ENCODE measurements at places on chromosomes 13 and 19.
A peak's percentile ranks its signal among the peaks of the same experiment; 100 is the strongest.

DNA sequence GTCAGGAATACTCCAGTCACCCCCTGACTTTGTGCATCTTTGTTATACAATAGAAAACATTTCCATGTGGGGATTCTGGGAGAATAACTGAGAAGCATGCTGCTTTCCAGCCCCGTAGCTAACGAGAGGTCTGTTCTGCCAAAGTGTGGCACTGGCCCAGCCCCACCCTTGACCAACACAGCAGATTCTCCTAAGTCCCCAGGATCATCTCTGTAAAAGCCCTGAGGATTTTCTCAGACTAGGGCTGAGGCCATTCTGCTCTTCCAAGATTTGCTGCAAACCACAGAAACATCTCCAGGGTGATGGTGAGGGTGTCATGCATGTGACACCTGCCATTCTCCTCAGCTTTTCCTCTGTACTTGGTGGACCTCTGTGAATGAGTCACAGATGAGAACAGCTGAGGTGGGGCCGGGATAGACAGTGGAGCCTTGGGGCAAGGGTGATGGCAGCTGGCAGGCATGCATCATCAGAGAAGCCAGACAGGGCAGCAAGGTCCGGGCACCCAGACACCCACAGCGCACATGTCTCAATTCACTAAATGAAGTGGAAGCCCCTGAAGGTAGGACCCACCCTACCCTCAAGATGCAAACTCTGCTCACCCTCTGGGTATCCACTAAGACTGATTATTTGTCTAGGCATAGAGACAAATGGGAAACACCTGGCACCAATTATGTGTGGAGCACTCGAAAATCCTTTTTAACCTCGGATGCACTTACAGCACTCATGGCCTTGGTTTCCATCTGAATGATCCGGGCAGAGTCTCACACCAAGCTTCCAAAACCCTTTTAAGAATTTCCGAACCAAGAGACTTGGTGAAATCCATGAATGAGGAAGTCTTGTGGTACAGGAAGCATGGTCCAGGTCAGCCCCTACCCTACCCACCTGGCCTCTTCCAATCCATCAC lies 20.1 kb upstream of the DOCK9 start:
- no peak for DNase-seq

- DNase-seq, result no peak
These were observed 31.9 kb downstream of the PTPRS start for GRCh38 chr19:5308451-5309437.

GRCh38 chr13:94984958-94985357 lies 272.6 kb upstream of the SOX21 start:
- no peak for DNase-seq

- no peak for DNase-seq
These were observed 161.7 kb downstream of the KLF12 start for GRCh38 chr13:73972545-73972944.

DNA sequence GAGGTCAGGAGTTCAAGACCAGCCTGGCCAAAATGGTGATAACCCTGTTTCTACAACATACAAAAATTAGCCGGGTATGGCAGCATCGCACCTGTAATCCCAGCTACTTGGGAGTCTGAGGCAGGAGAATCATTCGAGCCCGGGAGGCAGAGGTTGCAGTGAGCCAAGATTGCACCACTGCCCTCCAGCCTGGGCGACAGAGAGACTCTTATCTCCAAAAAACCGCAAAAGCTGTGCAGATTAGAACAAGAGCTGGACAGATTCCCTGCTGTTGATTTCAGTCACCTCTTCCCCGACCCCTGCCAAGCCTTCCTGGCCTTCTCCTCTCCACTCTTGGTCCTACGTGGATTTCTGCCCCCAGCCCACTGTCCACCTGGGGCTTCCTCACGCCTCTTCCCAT lies 8.3 kb downstream of the CAMSAP3 start:
- DNase-seq, result no peak

- DNase-seq, result no peak
These were observed 1.4 kb upstream of the SAMD1 start for GRCh38 chr19:14091813-14092462.

GRCh38 chr19:50835785-50836542 lies 2.6 kb upstream of the KLK15 start:
- DNase-seq, result peak; percentile 26

- DNase-seq, result no peak
These were observed 598.0 kb downstream of the EFNB2 start for GRCh38 chr13:105937451-105937850.

DNA sequence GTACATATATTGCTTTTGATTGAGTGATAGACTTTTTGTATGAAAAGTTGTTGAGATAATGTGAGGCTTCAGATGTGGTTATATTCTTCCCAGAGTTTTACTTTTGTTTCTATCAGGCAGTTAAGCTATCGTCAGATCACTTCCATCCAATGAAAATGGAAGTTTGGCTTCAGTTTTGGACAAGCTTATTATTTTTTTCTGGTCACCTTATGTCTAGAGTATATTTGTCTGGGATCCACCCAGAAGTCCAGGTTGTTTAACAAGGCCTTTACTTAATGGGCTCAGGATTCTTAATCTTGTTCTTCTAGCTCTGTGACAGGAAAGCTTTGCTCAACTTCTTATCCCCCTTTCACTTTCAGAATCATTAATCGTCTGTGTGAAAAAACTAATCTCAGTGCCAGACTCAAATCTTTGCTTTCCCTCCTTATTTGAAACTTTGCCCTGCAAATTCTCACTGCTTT lies 150.9 kb downstream of the PDS5B start:
- DNase-seq, result no peak

- no peak for DNase-seq
These were observed 4.3 kb downstream of the ZSCAN1 start for GRCh38 chr19:58037927-58038687.

DNA sequence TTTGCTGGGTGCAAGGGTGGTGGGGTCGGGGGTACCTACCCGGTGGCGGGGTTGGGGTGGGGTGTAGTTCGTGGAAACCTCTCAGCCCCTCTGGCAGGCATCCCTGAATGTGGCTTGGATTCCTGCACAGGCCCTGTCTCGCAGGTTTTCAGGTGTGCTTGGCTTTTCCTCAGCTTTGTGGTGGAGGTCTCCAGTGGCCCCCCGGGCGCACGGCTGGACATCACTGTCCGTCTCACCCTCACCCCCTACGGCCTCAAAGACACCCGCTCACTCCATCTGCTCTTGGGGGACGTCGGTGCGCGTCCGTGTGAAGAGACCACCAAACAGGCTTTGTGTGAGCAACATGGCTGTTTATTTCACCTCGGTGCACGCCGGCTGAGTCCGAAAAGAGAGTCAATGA lies 44.3 kb downstream of the ZNF146 start:
- DNase-seq, result no peak

- no peak for DNase-seq
These were observed 741.0 kb downstream of the UQCRFS1 start for GRCh38 chr19:28471731-28472510.

GRCh38 chr19:20066861-20067260 lies 10.9 kb upstream of the ZNF90 start:
- no peak for DNase-seq

GRCh38 chr13:71864986-71865873 lies 1.8 kb downstream of the DACH1 start:
- no peak for DNase-seq

- DNase-seq, result no peak
These were observed at the start of gene IZUMO1 for GRCh38 chr19:48746738-48747575. Gene IZUMO1, minus strand, starts transcription at chr19:48746909. Its CDS starts 1,050 bp downstream, at chr19:48745859.

- no peak for DNase-seq
These were observed 13.4 kb upstream of the SIGLEC12 start for GRCh38 chr19:51514866-51515481.

DNA sequence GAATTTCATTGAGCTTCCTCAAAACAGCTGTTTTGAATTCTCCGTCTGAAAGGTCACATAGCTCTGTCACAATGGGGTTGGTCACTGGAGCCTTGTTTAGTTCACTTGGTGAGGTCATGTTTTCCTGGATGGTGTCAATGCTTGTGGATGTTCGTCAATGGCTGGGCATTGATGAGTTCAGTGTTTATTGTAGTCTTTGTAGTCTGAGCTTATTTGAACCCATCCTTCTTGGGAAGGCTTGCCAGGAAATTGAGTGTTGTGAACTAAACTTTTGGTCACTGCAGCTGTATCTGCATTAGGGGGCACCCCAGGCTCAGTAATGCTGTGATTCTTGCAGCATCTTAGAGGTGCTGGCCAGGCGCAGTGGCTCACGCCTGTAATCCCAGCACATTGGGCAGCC lies 22.0 kb downstream of the BLOC1S3 start:
- no peak for DNase-seq
